ENCODE measurements at places on chromosomes 5 and 9.

DNA sequence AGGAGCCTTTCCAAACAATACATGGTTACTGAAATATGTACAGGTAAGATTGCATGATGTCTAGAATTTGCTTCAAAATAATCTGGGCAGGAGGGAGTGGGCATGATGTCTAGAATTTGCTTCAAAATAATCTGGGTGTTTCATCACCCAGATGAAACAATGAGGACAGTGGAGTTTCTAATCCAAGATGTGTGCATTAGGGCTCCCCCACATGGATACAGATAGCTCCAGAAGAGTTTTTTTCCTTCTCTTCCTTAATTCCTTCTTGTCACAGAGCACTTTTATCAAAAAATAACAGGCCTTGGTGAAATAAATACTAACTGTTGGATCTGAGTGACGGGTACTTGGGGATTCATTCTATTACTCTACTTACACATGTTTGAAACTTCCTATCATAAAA lies 14.9 kb downstream of the ATOX1 start:
- no peak for DNase-seq

GRCh38 chr5:175457466-175457865 lies 13.5 kb upstream of the DRD1 start:
- no peak for DNase-seq

GRCh38 chr5:181224390-181225229 lies 1.5 kb downstream of the TRIM41 start:
- DNase-seq, result no peak

DNA sequence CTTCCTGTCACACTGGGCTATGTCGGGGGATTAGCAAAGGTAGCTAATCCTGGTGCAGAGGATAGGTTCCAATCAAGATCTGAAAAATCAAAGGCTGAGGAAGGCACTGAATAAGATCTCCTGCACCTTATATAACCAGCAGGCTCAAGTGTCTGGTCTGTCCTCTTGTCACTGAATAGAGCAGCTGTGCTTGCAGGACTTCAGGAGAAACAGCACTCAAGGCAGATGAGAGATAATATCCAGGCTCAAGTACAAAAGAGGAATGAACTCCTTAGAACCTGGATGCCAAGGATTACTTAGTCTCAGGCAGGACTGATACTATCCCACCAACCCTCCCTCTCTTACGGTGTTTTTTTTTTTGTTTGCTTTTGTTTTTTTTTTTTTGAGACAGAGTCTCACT lies 108.8 kb upstream of the LRRTM2 start:
- no peak for DNase-seq

GRCh38 chr9:24516463-24516862 lies 29.2 kb downstream of the IZUMO3 start:
- no peak for DNase-seq

- DNase-seq, result no peak
Measured at GRCh38 chr5:111748304-111748763, 8.7 kb downstream of the NREP start.

GRCh38 chr9:108290839-108291585 lies 564.8 kb downstream of the ACTL7B start:
- no peak for DNase-seq

DNA sequence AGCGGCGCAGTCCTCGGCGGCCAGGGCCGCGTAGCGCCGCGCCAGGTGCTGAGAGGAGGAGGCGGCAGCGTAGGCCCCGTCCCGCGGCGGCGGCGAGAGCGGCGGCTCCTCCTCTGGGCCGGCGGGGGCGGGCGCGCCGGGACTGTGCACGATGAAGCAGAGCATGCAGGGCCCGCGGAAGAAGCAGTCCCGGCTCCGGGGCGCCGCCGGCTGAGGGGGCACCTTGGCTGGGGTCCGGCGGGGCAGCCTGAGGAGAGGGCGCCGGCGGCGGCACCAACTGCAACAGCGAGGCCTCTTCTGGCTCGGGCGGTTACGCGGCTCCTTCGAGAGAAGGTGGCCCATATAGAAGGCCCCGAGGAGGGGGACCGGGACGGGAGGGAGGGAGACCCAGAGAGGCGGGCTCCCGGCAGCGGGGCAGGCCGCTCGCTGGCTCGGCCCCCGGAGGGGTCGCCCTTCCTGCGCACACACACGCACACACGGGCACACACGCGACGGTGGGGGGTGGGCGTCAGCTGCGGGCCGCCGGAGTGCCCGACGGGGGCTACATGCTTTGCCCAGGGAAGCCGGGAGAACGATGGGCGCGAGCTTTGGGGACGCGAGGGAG lies 446 bp downstream of the FBXL17 start:
- peak; percentile 64 for DNase-seq

DNA sequence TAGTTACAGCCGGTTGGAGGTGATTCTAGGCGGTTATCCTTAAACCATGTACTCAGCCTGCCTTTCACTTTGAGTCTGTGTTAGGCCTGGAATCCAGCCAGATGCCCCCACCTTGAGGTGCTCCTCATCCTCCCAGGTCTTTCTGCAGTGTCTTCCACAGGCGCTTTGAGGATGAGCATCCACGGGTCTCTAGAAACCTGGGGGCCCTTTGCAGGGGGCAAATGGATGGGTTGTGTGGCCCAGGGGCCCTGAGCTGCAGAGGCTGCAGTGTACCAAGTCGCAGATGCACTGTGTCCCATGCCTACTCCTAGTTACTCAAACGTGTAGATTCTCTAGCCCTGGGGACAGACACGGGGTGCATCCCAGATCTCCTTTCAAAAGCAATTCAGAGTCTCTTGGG lies 242.1 kb upstream of the IRX1 start:
- no peak for DNase-seq

DNA sequence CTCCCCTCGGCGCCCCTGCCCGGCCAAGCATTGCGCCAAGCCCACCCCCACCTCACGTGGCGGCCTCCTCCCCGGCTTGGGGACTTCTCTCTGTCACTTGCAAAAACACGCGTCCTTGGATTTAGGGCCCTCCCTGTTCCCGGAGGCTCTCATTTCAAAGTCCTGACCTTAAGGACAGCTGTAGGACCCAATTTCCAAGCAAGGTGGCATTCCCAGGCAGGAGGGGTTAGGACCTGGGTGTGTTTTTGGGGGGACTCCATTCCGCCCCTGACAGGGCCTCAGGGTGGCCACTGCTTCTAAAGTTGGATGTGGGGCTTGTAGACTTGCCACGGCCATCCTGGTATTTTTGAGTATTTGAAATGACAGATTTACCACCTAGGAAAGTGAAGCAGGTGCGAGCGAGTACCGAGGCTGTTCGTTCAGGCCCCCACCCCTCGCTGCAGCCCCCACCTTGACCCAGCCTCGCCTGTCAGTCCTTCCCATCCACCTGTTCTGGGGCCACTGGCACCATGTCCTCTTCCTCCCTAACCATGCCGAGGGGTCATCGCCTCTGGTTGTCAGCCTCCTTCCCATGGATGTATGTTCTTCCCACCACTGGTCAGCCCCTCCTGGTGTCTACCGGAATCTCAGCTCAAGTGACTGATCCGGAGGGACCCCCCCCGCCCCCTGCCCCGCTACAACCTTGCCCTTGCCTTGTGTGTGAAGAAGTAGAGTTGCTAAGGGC lies 52.4 kb downstream of the MRPL36 start:
- DNase-seq, result no peak

DNA sequence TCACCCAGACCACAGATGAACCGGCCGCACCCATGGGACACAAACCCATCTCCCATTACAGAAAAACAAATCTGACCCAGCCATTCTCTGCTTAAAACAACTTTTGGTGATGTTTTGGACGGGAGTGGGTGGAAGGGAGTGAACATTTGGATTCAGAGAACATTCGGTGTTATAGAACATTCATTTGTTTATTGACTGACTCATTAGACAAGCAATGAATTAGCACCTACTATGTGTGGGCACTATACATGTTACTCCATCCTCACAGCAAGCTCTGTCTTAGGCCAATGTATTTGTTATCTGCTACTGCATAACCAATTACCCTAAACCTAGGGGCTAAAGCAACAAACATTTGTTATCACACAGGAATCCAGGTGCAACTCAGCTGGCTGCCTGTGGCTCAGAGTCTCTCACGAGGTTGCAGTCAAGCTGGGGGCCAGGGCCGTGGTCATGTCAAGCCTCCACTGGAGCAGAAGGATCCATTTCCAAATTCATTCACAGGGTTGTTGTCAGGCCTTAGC lies 5.1 kb upstream of the ERGIC1 start:
- DNase-seq, result no peak

GRCh38 chr9:86598411-86599239 lies 244.4 kb upstream of the TUT7 start:
- DNase-seq, result no peak

DNA sequence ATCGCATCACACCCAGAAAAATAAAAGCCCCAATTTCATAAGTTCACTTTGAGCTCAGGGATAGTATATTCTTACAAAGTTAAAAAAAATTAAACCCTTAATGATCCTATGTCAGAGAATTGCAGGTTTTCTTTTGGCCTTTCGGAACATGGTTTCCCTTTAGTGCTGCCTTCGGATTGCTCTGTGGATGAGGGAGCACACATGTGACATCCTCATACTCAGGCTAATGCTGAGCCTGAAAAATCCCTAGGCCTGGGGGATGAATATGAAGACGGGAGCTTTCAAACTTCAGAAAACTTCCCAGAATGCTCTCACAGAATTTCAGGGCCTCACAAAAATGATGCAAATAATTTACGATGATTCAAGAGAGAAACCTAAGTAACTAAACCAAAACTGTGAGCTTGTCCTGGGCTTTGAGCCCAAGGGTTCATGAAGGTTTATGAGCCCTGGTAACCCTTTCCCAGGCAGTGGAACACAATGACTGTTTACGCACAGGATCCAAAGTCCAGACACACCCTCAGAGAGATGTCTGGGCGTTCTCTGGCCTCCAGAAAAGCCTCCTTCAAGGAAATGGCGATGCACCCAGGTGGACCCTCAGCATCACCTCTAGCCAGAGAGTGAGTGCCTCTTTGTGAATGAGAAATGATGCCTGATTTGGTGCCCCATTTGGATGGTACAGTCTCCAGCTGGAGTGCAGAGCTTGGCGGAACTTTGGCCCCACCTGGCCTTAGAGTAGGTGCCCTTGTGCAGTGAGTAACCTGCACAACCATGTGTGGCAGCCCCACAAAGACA lies 145.4 kb downstream of the ENTREP1 start:
- DNase-seq, result no peak

- DNase-seq, result no peak
Measured at GRCh38 chr9:93094658-93095204, 1.3 kb upstream of the CARD19 start.

DNA sequence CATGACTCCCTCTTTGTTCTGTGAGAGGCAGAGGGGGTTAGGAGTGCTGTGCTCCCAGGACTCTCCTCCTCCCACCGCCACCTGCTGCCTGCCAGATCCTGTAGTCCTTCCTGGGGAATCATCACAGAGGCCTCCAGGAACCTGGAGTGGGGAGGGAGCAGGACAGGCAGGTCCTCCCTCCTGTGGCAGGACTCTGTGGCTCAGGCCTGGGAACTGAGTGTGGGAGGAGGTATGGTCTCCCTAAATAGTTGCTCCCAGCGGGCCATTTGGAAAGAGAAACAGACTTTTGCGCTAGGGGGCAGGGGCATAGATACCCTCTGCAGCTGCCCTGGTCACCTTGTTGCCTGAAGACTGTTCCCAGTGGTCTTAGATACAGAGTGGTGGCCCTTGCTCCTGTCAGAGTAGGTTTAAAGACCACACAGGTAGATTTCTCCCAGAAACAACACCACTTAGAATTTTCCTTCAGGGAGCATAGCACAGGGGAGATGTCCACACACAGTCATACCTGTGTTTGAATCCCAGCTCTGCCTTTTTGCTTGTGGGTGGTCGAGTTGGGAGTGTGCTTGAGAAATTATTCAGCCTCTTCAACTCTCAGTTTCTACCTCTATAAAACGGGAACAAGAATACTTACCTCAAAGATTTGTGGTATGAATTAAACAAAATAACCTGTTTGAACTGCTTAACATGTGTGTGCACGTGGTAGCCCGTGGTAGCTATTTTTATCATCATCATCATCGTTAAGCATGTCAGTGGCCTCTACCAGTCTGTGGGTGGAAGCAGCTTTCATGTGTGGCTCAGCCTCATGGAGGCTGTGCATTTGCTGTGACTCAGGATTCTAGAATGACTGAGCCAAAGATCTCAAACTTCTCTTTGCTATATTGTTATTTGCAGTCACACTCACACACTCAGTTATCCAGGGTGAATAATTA lies 55.8 kb downstream of the SLC22A5 start:
- DNase-seq, result peak; percentile 34

DNA sequence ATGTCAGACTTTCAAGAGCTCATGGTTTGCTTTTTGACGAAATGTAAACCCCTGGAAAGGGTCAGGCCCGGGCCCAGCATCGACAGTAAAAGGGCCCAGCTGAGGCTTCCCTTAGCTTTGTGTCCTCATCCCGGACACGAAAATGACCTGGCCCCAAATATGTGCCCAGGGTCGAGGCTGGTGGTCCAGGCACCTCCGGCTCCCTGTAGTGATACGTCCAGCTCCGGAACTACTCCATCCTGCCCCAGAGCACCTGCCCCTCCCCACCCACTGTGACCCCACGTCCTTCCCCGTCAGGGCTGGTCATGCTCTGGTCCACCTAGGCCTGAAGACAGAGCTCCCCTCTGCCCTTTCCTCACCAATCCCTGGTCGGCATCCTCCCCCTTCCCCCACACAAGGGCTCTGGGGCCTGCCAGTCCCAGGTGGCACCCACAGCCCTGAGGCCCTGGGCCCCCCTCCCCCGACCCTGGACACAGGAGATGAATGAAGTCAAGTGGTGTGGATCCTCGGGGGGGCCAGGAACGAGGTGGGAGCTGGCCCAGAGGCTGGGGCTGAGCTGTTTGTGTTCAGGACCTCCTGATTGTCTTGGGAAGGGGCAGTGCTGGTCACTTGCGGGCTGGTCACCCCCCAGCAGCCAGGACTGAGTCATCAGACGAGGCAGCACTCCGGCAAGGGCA lies 6.2 kb downstream of the OBP2A start:
- DNase-seq, result no peak

DNA sequence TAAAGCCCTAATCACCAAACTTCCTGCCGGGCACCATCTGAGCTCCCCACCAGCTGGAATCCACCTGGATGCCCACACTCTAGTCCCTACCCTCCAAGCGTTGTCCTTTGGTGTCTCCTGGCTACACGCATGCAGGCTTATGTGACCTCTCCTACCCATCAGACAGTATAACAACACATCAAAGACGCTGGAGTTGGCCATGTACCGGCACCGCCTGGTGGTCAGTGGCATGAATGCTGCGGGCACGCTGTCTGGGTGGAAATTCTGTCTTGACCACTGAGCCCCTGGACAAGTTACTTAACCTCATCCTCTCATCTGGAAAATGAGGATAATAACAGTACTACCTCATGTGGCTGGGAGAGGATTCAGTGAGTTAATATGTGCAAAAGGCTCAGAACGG lies 23.4 kb upstream of the CORO2A start:
- no peak for DNase-seq

GRCh38 chr9:27337833-27338526 lies 41.0 kb upstream of the EQTN start:
- DNase-seq, result no peak

DNA sequence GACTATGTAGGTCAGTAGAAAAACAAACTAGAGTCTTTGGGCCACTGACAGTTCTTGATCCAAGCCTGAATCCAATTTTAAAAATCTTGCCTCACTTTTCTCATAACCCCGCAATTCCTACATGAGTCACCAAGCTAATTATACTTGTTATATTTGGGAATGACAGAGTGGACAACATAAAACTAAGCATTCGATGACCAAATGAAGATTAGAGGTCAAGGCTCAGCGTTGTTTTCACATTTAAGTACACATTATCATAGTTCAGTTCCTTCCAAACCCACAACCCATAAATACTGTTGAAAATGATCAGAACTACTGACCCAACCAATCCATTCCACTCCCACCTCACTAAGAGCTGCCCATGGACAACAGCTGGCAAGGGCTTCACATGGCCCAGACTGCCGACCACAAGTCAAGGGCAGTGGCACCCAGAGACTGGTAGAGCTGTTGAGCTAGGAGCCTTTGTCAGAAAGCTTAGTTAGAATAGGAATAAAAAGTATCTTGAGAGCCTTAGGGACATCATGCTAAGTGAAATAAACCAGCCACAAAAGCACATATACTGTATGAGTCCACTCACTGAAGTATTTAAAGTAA lies 64.2 kb downstream of the MYO10 start:
- no peak for DNase-seq

Data from stimulated activated CD4-positive, alpha-beta T cell treated with anti-CD3 and anti-CD28 coated beads, Interleukin-15, amount 100 ng/mL, for 1 hour (primary cell).